MCF 10A (cell line): ENCODE measurements at places on chromosomes 2 and 18. TPM values are rescaled to one million over a fixed set of nuclear protein-coding genes. Genes with fewer than 3 reads are reported as not detected.

- H3K4me3 ChIP-seq: no peak overlapping the region
- DNase-seq: peak; percentile 23
- H3K36me3 ChIP-seq: no peaks in the 10 kb centered on the region
Observed at GRCh38 chr2:222052934-222053367, 245.8 kb downstream of the PAX3 start.

GRCh38 chr18:51195451-51196117, 1.9 kb downstream of the MEX3C start:
- no peaks in the 10 kb centered on the region for H3K27me3 ChIP-seq
- DNase-seq: peak; percentile 66
- H3K4me3 ChIP-seq: peak overlapping the region; percentile 69

DNA sequence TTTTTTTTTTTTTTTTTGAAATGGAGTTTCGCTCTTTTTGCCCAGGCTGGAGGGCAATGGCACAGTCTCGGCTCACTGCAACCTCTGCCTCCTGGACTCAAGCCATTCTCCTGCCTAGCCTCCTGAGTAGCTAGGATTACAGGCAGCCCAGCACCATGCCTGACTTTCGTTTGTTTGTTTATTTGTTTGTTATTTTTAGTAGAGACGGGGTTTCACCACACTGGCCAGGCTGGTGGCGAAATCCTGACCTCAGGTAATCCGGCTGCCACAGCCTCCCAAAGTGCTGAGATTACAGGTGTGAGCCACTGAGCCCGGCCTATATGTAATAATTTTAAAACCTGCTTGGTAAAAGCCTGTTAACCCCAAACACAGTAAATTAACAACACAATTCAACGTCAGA, 435.7 kb downstream of the LRRTM4 start:
- H3K36me3 ChIP-seq: no peaks in the 10 kb centered on the region
- H3K4me1 ChIP-seq: no peaks in the 10 kb centered on the region
- H3K27ac ChIP-seq: no peak overlapping the region

Gene DUSP28
- total RNA-seq: 3.8 and 5.2 TPM in 2 replicates

GRCh38 chr2:195657634-195658540, 861 bp downstream of the SLC39A10 start:
- peak overlapping the region; percentile 81 for H3K4me3 ChIP-seq
- H3K27me3 ChIP-seq: no peaks in the 10 kb centered on the region
- peak; percentile 78 for DNase-seq
- H3K36me3 ChIP-seq: peaks cover 29% of the 10 kb centered on the region
- peak overlapping the region; percentile 93 for H3K27ac ChIP-seq
- H3K4me1 ChIP-seq: peaks cover 8% of the 10 kb centered on the region

Gene COMMD1
- 33.8 and 38.7 TPM in 2 replicates for total RNA-seq

Gene SP110
- 11.9 and 17.1 TPM in 2 replicates for total RNA-seq

Gene ST6GAL2
- 0.34 and 0.68 TPM in 2 replicates for total RNA-seq

GRCh38 chr2:216694082-216694825, 1.1 kb downstream of the IGFBP5 start:
- DNase-seq: no peak
- H3K36me3 ChIP-seq: no peaks in the 10 kb centered on the region
- H3K27me3 ChIP-seq: no peaks in the 10 kb centered on the region
- no peak overlapping the region for H3K27ac ChIP-seq
- H3K4me3 ChIP-seq: no peak overlapping the region
- peaks cover 33% of the 10 kb centered on the region for H3K4me1 ChIP-seq

GRCh38 chr2:199861132-199861774, 10.3 kb upstream of the FTCDNL1 start:
- H3K27ac ChIP-seq: no peak overlapping the region
- peak; percentile 20 for DNase-seq
- peaks cover 87% of the 10 kb centered on the region for H3K27me3 ChIP-seq
- H3K36me3 ChIP-seq: no peaks in the 10 kb centered on the region
- H3K4me1 ChIP-seq: no peaks in the 10 kb centered on the region

GRCh38 chr2:26144953-26145680, 27.8 kb upstream of the GAREM2 start:
- H3K4me3 ChIP-seq: no peak overlapping the region
- DNase-seq: peak; percentile 74
- peaks cover 6% of the 10 kb centered on the region for H3K4me1 ChIP-seq
- peak overlapping the region; percentile 72 for H3K27ac ChIP-seq
- H3K36me3 ChIP-seq: peaks cover 12% of the 10 kb centered on the region

GRCh38 chr2:85728883-85729824, 24.6 kb upstream of the ATOH8 start:
- H3K27me3 ChIP-seq: no peaks in the 10 kb centered on the region
- no peak overlapping the region for H3K27ac ChIP-seq
- peak; percentile 85 for DNase-seq

DNA sequence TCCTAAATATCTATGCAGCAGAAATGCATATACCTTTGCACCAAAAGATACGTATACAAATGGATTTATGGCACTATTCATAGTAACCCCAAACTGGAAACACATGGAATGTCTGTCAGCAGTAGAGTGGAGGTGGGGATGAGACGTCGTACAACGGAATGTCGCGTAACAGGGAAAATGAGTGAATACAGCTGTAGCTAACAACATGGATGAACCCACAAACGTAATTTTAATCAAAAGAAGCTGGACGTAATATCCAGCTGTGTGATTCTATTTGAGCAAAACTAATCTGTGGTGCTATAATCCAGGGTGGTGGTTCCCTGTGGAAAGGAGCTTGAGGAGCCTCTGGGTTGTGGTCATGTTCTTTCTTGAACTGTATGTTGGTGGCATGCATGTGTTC, 89.9 kb downstream of the MTA3 start:
- no peak overlapping the region for H3K27ac ChIP-seq
- DNase-seq: no peak
- H3K36me3 ChIP-seq: peaks cover 20% of the 10 kb centered on the region

DNA sequence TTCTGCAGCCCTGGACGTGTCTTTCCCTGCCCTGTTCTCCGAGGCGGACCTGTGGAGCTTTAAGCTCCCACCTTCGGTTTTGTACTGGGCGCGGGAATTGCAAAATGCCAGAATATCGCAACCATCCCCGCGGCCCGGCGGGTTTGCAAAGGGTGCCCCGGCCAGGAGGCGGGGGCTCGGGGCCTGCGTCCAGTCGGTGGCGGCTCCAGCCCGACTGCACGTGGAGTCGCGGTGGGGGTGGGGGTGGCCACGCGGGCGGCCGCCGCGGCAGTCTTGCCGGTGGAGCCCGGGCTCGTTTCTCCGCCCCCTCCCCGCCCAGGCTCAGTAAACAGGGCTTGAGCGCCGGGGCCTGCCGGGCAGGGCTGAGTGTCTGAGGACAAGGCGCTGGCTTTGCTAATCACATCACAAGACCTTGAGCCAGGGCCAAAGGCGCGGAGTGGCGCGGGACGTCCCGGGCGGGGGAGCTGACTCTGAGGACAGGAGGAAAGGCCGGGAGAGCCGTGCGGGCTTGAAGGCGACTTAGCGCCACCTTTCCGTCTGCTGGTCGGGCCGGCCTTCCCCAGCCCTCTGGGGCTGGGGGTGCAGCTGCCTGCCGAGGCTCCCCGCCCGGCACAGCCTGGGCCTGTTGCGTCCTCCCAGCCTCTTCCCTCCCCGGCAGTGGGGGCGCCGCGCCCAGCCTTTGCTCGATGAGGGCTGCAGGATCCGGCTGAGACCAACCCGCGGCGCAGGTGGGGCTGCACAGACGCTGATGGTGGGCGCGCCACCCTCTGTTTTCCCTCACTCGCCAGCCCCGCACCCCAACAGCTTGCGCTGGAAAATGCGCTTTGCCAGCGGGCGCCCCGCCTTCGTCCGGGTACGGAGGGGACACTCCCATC, 786 bp upstream of the ZFP36L2 start:
- no peaks in the 10 kb centered on the region for H3K27me3 ChIP-seq
- DNase-seq: peak; percentile 86
- H3K27ac ChIP-seq: peak overlapping the region; percentile 83
- H3K4me3 ChIP-seq: peak overlapping the region; percentile 93

Gene LRPPRC
- 139 and 160 TPM in 2 replicates for total RNA-seq

DNA sequence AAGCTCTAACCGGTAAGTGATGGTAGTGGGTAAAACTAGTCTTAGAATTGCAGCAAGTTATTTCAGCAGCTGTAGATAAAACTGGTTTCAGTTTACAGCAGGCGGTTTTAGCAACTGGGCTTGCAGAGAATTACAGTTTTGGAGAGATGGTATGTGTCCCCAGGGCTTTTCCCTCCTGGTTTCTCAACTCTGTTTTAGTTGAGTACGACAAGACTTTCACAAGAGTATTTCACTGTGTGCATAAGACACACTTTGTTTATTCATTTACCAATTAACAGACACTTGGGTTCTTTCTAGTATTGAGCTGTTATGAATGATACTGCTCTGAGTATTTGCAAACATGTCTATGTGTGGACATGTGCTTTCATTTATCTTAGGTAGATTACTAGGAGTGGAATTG, 65.6 kb upstream of the RFX8 start:
- H3K36me3 ChIP-seq: no peaks in the 10 kb centered on the region
- H3K27ac ChIP-seq: peak overlapping the region; percentile 16
- no peaks in the 10 kb centered on the region for H3K27me3 ChIP-seq
- H3K4me3 ChIP-seq: no peak overlapping the region

GRCh38 chr2:141694180-141694579, 436.6 kb downstream of the LRP1B start:
- no peak for DNase-seq
- H3K4me1 ChIP-seq: no peaks in the 10 kb centered on the region
- H3K36me3 ChIP-seq: no peaks in the 10 kb centered on the region
- peaks cover 49% of the 10 kb centered on the region for H3K27me3 ChIP-seq

GRCh38 chr2:1518331-1518803, 105.1 kb downstream of the TPO start:
- peaks cover 9% of the 10 kb centered on the region for H3K4me1 ChIP-seq
- no peak overlapping the region for H3K4me3 ChIP-seq
- H3K27me3 ChIP-seq: peaks cover 10% of the 10 kb centered on the region
- no peak for DNase-seq
- H3K36me3 ChIP-seq: no peaks in the 10 kb centered on the region

DNA sequence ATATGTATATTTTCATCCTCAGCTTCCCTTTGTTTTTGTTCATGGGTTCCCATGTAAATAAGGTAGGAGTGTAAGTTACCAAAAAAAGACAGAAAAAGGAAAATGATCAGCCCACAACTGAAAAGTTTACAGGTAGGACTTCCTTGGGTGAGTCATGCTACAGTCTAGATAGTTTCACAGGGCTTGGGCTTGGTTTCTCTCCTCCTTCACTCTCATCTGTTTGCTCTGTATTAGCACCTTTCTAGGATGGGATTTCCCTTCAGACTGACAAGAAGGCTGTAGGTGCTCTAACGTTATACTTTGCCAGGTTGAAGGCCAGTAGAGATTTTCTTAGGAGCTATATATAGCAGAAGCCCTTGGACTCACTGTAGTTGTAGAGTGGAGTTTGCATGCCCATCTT, 57.9 kb downstream of the FAM171B start:
- no peak overlapping the region for H3K27ac ChIP-seq
- H3K4me3 ChIP-seq: no peak overlapping the region
- no peaks in the 10 kb centered on the region for H3K4me1 ChIP-seq
- no peaks in the 10 kb centered on the region for H3K36me3 ChIP-seq

DNA sequence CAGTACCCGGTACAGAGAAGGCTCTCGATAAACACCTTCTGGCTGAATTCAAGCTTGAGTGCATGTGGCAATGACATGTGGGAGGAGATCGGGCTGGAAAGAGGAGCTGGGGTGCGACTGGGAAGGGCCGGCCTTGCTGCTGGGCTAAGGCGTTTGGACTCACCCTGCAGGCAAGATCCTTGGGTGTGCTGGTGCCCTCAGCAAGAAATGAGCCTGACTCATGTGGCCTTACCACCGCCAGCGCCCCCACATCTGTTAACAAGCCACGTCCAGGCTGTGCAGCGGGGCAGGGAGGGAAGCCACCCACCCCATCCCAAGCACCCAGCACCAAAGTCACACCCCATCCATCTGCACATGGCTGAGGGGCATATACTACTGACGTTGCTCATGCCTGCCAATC, 1.3 kb downstream of the HS1BP3 start:
- peaks cover under 1% of the 10 kb centered on the region for H3K27me3 ChIP-seq
- H3K4me1 ChIP-seq: peaks cover 22% of the 10 kb centered on the region
- no peak for DNase-seq
- H3K36me3 ChIP-seq: peaks cover 6% of the 10 kb centered on the region

Gene CNTNAP5
- total RNA-seq: not detected in 2 replicates

DNA sequence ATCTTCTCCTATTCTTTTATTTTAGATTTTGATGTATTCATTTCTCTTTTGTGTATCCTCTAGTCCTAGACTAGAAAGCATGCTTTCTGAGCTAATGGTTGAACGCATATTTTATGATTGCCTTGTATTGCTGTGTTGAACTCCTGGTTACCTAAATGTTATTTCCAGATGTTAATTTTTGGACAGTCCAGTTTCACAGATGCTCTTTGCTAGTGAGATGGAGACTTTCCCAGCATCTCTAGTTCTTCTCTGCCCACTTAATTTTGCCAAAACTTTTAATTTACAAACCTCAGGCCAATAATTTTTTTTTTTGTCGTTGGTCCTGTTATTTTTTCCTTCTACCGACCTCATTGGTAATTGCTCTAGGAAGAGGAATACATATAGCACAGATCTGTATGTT, 153.2 kb downstream of the HAUS1 start:
- DNase-seq: no peak
- no peak overlapping the region for H3K4me3 ChIP-seq
- no peaks in the 10 kb centered on the region for H3K27me3 ChIP-seq
- peaks cover 29% of the 10 kb centered on the region for H3K4me1 ChIP-seq

DNA sequence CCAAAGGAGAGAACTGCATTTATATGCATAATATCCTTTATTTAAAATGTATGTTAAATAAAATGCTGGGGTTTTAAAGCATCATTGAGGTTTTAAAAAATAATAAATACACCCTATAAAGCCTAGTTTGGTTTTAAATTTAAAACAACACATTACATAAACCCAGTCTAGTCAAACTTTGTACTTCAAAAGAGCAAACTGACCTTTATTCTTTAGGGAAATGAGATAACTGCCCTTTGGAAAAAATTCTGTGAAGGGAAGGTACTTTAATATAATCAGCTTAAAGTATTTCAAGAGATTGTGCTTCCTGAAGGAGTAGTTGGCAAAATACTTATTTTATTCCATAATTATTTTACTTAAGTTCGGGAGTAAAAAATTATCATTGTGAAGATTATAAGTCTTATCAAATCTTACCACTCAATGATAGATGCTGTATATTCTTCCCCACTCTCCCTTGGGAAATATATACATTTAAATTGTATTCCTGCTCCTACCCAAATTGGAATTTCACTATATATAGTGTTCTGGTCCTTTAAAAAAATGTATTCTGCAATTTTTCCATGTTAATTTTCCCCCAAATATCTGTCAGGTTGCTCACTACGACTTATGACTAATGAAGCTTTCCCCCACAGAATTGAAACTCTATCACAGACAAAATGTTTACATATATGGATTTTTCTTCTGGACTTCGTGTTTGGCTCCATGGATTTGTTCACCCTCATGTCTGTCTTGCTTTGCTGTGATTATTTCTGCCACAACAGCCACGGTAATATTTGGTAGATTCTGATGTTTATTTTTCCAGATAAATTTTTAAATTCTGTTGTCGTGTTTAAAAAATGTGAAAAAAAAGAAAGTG, 42.1 kb downstream of the ZC3H6 start:
- peaks cover 19% of the 10 kb centered on the region for H3K36me3 ChIP-seq
- no peaks in the 10 kb centered on the region for H3K27me3 ChIP-seq
- no peaks in the 10 kb centered on the region for H3K4me1 ChIP-seq
- DNase-seq: no peak
- H3K4me3 ChIP-seq: no peak overlapping the region
- no peak overlapping the region for H3K27ac ChIP-seq
